H54 (cell line): ENCODE measurements at places on chromosomes 7 and 10.
A peak's percentile ranks its signal among the peaks of the same experiment; 100 is the strongest.

DNA sequence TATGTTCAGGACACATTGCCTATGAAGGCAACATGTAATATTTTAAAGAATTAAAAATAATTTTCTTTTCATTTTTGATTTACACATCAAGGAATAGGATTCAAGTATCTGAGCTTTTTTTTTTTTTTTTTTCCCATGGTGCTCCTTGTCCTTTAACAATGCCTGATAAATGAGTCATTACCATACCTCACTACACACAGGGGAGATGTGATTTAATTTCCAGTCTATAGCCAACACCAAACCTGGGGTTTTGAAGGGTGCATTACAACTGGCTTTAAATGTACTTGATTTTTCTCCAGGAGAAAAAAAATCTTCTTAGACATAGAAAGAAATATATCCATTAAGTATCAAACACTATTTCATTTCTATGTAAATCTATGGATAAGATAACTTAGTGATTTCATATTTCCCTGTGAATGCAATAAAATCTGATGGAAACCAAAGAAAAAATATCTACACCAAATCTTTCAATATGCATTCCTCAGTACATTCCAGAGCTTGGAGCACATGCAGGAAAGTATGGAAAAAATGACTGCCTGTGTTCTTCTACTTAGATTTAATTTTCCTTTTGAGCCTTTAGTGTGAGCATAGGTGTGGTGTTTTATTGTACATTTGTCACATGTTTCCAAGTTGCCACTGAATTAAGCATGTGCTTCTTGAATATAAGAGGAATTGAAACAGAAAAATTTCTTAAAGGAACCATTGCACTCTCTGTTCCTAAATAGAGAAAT is 204.8 kb upstream of the MEOX2 start:
- peak; percentile 23 for DNase-seq

- DNase-seq = no peak
Measured at GRCh38 chr10:29634764-29635625, at the start of gene SVIL. Gene SVIL, minus strand, starts transcription at chr10:29634971. Its CDS starts 79,913 bp downstream, at chr10:29555058.

GRCh38 chr10:29224631-29225030 is 64.2 kb upstream of the LYZL1 start:
- no peak for DNase-seq

- DNase-seq = no peak
Measured at GRCh38 chr7:41491883-41492471, 210.9 kb downstream of the INHBA start.

GRCh38 chr7:5559576-5560240 is 136.1 kb upstream of the TNRC18 start:
- DNase-seq = no peak

DNA sequence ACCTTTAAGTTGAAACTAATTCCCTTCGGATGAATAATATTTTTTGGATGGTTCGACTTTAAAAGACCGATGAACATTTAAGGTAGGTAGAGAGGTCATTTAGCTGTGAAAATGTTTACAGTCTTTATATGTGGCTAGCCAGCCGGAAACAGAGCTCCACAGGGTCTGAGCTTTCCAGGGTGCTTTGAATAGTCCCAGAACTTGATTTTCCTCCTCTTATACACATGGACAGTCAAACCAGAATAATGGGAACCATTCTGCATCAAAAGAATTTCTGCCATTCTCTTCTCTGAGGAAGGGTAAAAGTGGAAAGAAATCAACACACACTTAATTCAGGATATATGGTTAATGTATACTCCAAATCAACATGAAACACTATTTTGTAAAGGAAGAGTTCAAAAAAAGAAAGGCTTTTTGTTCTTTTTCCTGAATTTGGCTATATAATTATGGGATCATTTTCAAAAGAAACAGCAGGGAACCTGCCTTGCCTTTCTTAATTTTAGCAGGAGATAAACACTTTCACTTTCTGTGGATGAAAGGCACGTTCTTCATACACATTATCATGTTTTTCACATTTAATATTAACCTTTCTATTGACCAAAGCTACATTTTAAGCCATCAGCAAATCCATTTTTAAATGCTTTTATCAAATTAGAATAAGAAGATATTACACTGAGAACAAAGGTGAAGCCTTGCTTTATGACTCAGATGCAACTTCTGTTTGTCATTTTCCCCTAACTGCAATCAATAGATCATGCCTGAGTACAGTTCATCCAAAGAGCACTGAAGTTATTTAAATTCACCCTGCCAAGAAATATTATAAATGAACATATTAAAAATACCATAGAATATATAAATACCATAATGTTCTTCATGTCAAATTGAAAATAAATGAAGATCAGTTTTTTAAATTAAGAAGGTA is 307.3 kb downstream of the THSD7A start:
- DNase-seq = no peak

DNA sequence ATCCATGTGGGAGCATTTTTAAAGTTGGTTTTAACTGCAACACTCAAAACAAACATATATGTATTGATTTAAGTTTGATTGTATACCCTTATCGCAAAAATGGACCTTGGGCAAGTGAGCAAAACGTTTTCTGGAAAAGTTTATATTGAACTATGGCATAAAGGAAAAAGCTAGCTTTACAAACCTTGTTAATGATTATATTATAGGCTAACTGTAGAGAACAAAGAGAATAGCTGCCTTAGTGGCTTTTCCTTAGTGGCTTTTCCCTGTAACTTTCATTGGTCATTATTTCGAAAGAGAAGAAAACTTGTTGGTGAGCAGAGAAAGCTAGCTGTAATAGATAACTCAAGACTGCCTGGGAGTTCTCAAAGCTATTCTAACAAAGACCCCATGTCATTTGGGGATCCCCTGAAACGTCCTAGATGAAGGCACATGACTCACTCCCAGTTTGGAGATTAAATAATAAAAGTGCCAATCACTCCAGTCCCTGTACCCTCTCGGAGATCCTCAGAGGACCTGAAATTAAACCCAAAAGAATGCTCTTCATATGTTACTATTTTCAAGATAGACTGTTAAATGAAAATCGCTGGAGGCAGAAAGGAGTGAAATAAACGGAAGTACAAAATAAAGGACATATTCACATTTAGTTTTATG is 92.1 kb downstream of the SRI start:
- no peak for DNase-seq

- DNase-seq = no peak
Measured at GRCh38 chr10:87518937-87519336, 14.2 kb downstream of the MINPP1 start.

GRCh38 chr7:158391141-158391540 is 196.5 kb downstream of the PTPRN2 start:
- DNase-seq = no peak

DNA sequence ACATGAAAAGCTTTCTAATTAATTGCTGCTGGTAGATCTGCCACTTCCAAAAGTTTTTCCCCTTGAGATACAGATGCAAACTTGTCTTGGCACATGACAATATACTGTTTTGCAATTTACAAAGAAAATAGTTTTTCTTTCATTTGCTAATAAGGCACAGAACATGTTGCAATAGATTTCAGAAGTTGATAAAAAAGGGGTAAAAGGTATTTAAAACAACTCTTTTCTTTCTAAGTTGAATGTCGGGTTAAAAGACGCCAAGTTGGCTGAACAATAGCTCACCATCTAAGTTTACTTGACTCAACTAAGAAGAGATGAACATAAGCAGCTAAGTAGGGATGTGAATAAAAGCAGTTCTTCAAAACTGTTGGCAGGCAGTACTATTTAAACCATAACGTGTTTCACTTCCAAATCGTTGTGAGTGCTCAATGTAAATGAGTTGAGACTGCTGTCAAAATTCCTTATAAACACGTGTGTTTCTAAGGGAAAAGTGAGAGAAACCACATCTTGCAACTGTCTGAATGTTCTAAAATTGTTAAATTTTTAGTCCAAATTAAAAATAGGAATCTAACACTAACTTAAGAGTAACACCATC is 14.5 kb upstream of the THSD7A start:
- DNase-seq = no peak

DNA sequence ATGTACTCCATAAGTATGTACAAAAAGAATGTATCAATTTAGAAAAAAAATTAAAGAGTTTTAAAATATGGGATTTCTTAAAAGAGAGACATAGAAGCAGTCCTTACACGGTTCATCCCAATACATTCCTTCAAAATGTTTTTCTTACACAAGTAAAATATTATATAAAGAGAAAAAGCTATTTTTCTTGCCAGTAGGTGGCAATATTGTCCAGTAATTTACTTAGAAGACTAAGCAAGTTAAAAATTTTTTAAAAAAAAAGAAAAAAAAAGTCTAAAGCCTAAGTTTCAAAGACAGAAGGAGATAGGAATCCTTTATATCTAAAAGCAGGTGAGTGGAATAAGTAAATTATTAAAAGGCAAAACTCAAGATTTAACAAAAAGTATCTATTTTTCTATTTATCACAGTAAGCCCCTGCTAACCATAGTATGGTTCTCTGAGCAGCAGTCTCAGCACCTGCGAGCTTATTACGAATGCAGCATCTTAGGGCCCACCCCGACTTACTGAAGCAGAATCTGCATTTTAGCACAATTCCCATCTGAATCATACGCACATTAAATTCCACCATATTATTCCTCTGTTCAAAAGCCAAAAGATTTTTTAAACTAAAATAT is 240.6 kb downstream of the DGKI start:
- DNase-seq = no peak

DNA sequence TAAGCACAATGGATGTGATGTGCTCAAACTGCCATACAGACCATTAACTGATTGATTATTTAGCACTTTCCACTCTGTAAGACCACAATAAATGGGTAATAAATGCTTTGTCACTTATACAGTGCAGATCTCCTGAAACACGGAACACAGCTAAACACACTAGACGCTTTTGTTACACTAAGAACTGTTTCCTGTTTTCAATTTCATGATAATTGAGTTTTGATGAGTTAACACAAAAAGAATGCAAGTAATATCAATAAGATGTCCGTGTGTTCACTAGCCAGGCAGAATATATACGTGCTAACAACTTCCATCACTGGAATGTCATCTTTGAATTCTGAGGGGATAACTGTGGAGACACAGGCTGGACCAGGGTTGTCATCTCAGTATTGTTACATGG is 178.8 kb downstream of the SKAP2 start:
- DNase-seq = no peak

- DNase-seq = no peak
Measured at GRCh38 chr7:88452646-88453045, 146.0 kb upstream of the STEAP4 start.

- DNase-seq = no peak
Measured at GRCh38 chr7:94700926-94701554, 45.1 kb upstream of the SGCE start.

DNA sequence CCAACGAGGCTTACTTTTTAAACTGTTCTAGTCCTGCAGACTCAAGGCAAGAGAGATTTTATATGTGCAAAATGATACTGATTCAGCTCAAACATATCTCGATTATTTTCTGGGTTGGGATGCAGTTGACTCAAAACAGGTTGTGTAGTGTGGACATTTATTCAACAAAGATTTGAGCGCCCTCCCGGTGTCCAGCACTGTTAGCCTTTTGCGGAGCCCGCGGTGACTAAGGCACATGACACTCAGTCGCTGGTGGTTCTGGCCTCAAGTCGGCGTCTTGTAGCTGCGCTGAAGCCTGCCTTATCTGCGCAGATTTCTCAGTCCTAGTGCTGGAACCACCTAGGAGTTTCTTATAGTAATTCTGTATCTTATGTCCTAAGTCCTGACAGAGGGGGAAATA is 938 bp upstream of the CADPS2 start:
- peak; percentile 33 for DNase-seq

- no peak for DNase-seq
Measured at GRCh38 chr10:117254338-117254737, 13.4 kb downstream of the SLC18A2 start.

- DNase-seq = no peak
Measured at GRCh38 chr10:109961174-109962001, 38.1 kb upstream of the XPNPEP1 start.

- no peak for DNase-seq
Measured at GRCh38 chr7:70582927-70583895, 548.7 kb upstream of the GALNT17 start.

DNA sequence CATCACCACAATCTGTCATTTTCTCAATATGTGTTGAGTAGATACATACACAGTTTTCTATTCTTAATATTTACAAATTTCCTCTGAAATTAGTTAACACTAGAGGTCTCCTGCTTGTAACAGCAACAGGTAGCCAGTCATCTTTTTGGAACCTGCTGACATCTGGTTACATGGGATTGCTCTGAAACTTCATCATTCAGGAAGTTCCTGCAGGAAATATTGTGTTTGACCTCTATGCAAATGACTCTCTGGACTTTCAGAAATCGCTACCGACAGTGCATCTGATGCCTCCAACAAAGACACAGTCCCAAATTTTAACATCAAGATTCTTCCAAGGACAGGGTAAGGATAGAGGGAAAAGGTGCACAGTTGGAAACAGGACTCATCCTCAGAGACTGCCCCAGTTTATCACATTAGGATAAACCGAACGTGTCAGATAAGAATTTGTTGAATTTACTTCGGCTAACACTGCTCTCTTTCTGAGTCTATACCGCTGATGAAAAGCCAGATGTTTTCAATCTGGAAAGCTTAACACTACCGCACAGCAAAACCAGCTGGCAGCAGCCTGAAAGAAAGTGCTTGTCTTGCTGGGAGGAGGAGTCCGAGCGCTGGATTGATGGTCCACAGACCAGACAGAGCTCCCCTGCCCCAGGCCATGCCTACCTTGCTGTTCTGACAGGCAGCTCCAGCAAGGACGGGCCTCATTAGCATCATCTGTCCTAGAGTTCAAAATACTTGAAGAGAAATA is 633.4 kb downstream of the PARD3 start:
- no peak for DNase-seq

- DNase-seq = no peak
Measured at GRCh38 chr7:40346554-40346953, 211.7 kb downstream of the SUGCT start.

DNA sequence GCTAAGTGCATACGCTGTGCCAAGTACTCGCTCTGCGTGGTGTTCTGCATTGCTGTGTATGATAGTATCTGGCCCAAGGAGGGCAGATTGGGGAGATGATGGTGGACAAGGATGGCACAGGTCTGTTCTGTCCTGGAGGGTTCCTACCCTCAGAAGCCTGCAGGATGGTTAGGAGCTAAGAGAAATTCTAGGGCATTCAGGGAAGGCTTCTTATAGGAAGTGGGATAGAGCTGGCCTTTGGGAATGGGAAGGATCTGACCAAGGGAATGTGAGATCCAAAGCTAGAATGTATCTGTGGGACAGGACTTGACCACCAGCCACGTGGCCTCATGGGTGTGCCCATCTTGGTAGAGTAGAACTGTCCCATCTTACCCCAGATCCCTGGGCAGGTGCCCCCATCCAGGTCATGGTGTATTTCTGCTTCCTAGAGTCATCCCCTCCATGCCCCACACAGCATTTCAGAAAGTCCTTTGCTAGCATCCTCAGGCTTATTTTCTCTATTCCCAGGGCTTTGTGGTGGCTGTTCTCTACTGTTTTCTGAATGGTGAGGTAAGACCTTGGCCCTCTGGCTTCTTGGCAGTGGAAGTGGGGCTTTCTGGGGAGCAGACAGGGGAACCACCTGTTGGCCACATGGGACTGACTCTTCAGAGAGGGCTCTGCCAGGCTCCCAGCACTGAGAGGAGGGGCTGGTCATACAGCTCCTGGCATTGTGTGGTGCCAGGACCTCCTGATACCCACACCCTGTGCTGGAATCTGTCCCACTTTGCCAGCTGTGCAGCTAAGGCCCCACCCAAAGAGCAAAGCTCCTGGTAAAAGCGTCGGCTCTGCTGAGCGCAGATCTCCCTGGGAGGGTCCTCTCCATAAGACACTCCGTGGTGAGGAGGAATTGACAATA is 52.5 kb downstream of the ADCYAP1R1 start:
- no peak for DNase-seq
